ENCODE measurements at places on chromosomes 4 and X. TPM values are rescaled to one million over a fixed set of nuclear protein-coding genes. Genes with fewer than 3 reads are reported as not detected.

The CHRNA9 gene
- total RNA-seq = 0.97 TPM

The HTR2C gene
- total RNA-seq = not detected

The NSG1 gene
- total RNA-seq = 0.86 TPM

The NUDT11 gene
- 12.4 TPM for total RNA-seq

The ADGRG2 gene
- not detected for total RNA-seq

The DLG3 gene
- total RNA-seq = 1.9 TPM

The PRRG3 gene
- total RNA-seq = not detected

The CBR4 gene
- total RNA-seq = 10.4 TPM

The RIBC1 gene
- total RNA-seq = 0.32 TPM

- peak; percentile 55 for DNase-seq
- peaks cover 15% of the 10 kb centered on the region for H3K4me1 ChIP-seq
- no peaks in the 10 kb centered on the region for H3K27me3 ChIP-seq
- no peak overlapping the region for H3K27ac ChIP-seq
- no peak overlapping the region for H3K4me3 ChIP-seq
Observed at GRCh38 chrX:147917700-147918695, 6.3 kb downstream of the FMR1 start.

DNA sequence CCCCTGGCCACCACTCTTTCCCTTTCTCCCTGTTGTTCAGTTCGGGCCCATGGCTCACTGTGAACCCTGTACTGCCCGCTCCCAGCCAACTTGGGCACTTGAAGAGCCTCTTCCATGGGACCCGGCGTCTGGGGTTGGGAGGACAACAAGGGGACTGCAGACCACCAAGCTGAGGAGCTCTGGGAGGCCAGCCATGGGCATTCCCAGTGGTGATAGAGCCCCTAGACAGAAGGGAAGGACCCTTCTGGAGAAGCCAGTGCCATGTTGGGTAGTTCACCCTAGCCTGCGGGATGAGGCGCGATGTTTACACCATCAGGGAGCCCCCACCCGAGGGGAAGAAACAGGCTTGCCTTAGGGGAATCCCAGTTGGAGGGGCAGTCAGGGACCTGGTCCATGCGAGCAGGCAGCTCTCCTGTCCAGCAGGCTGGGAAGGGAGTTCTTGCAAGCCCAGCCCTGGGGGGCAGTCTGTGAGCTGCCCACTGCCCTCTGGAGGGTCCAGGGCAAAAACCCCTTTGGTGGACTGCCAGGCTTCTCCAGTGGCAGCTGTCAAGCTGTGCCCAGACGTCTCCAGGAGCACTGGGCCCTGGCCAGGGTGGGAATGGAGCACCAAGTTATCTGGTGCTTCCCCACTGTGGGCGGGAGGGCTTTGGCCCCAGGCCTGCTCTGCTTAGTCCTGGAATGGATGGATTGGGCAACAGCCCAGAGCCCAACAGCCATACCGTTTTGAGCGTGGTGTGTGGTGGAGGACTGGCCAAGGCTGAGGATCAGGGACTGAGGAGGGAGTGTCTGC, 23.7 kb upstream of the UBA1 start:
- H3K27ac ChIP-seq = no peak overlapping the region
- no peaks in the 10 kb centered on the region for H3K36me3 ChIP-seq
- no peak overlapping the region for H3K4me3 ChIP-seq
- DNase-seq = peak; percentile 53
- no peaks in the 10 kb centered on the region for H3K27me3 ChIP-seq

- DNase-seq = peak; percentile 18
- H3K4me3 ChIP-seq = no peak overlapping the region
- H3K36me3 ChIP-seq = no peaks in the 10 kb centered on the region
- H3K4me1 ChIP-seq = peaks cover 21% of the 10 kb centered on the region
Observed at GRCh38 chr4:142567199-142567598, 278.9 kb downstream of the INPP4B start.

DNA sequence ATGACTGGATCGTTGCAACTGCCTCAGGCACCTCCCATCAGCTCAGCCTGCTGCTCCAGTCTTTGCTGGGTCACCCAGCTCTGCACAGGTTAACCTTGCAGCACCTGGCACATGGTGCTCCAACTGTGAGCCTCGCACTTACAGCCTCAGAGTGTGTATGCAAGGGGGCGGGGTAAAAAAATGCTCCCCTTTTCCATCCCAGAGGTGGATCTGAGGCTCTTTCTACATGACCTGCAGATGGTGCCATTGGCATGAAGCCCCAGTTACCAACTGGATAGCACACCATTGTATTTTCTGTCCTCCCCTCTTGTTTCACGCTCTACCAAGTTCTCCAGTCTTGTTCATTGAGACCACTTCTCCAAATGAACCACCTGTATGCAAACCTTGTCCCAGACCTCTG, 46.2 kb upstream of the TRPC3 start:
- 0 out of 2 replicates have a peak, but pooled peaks cover 3% of the 10 kb centered on the region for H3K27me3 ChIP-seq
- no peaks in the 10 kb centered on the region for H3K36me3 ChIP-seq

GRCh38 chrX:152937236-152937635, 39.4 kb downstream of the ZNF185 start:
- H3K4me3 ChIP-seq = no peak overlapping the region
- DNase-seq = no peak
- H3K27ac ChIP-seq = no peak overlapping the region
- H3K27me3 ChIP-seq = no peaks in the 10 kb centered on the region
- H3K4me1 ChIP-seq = no peaks in the 10 kb centered on the region

GRCh38 chr4:42331914-42332368, 65.3 kb upstream of the SHISA3 start:
- H3K36me3 ChIP-seq = no peaks in the 10 kb centered on the region
- H3K27ac ChIP-seq = no peak overlapping the region
- peak; percentile 1 for DNase-seq
- no peaks in the 10 kb centered on the region for H3K27me3 ChIP-seq
- H3K4me3 ChIP-seq = no peak overlapping the region
- no peaks in the 10 kb centered on the region for H3K4me1 ChIP-seq

GRCh38 chr4:168856312-168856711, 153.7 kb downstream of the CBR4 start:
- H3K4me3 ChIP-seq = no peak overlapping the region
- no peaks in the 10 kb centered on the region for H3K27me3 ChIP-seq
- peak overlapping the region; percentile 24 for H3K27ac ChIP-seq
- peak; percentile 77 for DNase-seq
- H3K36me3 ChIP-seq = no peaks in the 10 kb centered on the region
- H3K4me1 ChIP-seq = peaks cover 29% of the 10 kb centered on the region

DNA sequence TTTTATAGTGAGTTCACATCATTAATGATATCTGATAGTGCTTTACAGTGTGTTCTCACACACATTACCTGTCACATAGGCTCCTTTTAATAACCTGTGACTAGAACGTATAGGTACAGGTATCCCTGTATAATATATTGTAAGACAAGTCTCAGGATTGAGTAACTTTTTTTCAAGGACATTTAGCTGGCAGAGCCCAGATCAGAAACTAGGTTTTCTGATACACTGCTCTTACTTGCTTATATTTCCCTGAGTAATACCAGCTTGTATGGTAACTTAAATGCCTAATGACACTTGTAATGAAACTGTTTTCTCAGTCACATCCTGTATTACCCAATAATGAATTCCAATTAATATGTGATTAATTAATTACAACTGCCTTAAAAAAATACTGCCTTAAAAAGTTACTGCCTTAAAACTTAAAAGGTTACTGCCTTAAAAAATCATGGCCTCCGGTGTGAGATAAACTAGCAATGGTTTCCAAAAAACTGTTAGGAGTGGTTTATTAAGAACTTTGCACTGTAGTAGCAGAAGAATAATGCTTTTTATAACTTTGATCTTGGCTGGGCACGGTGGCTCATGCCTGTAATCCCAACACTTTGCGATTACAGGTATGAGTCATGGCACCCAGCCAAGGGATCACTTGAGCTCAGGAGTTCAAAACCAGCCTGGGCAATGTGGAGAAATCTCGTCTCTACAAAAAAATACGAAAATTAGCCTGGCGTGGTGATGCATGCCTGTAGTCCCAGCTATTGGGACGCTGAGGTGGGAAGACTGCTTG, 11.9 kb downstream of the COPS4 start:
- H3K4me1 ChIP-seq = peaks cover 16% of the 10 kb centered on the region
- peak; percentile 7 for DNase-seq
- H3K27me3 ChIP-seq = no peaks in the 10 kb centered on the region
- no peak overlapping the region for H3K27ac ChIP-seq

DNA sequence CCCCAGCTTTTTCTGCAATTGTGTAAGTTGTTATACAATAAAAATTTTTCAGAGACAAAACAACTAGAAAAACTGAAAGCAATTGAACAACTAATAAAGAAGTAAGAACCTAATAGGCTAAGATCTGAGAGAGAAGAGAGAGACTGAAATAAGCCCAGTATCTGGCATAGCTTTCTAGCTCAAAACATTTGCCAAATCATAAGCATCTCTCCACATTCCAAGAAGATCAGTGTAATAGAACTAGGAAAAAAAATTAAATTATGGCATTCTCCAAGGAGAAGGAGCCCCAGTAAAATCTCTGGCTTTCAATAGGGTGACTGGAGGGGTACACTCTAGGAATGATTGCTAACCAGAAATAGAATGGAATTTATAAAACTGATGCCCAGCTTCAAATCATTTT, 19.0 kb upstream of the PPP3CA start:
- peaks cover 25% of the 10 kb centered on the region for H3K4me1 ChIP-seq
- peak overlapping the region; percentile 75 for H3K27ac ChIP-seq
- peak; percentile 38 for DNase-seq
- H3K27me3 ChIP-seq = no peaks in the 10 kb centered on the region
- H3K36me3 ChIP-seq = no peaks in the 10 kb centered on the region

GRCh38 chr4:154574311-154574710, 11.5 kb downstream of the FGB start:
- DNase-seq = no peak
- H3K4me1 ChIP-seq = no peaks in the 10 kb centered on the region
- no peak overlapping the region for H3K4me3 ChIP-seq
- H3K27ac ChIP-seq = no peak overlapping the region
- H3K36me3 ChIP-seq = no peaks in the 10 kb centered on the region
- H3K27me3 ChIP-seq = peaks cover 6% of the 10 kb centered on the region

DNA sequence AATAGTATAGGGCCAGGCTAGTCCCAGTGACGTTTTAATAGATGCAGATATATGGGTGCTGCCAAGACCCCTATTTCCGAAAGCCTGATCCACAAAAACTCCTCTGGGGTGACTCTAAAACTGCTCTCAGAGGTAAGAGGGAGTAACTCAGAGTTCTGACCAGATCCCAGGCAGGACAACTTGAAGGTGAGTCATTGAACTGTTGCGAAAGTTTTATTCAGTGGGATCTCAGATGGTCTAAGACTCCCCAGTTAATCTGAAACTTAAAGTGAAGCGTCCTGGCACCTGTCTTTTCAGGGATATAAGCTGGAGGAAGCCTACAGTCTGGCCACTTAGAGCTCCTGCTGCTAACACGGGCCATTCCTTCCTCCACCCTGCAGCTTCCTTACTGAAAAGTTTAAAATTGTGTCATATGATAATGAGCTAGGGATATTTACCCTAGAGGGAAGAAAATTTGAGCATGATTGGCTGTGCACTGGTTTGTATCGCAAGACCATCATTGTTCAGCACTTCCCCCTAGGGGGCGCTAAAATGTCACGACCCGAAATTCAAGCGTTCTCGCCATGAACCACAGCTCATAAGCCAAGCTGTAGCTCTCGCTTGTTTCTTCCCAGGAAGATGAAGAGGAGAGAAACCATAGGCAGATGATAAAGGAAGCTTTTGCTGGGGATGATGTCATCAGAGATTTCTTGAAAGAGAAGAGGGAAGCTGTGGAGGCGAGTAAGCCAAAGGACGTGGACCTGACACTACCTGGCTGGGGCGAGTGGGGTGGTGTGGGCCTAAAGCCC, 19.5 kb downstream of the UTP14A start:
- DNase-seq = peak; percentile 76
- 0 out of 2 replicates have a peak, but pooled peaks cover 4% of the 10 kb centered on the region for H3K36me3 ChIP-seq
- peak overlapping the region; percentile 51 for H3K27ac ChIP-seq
- no peak overlapping the region for H3K4me3 ChIP-seq
- H3K27me3 ChIP-seq = no peaks in the 10 kb centered on the region

DNA sequence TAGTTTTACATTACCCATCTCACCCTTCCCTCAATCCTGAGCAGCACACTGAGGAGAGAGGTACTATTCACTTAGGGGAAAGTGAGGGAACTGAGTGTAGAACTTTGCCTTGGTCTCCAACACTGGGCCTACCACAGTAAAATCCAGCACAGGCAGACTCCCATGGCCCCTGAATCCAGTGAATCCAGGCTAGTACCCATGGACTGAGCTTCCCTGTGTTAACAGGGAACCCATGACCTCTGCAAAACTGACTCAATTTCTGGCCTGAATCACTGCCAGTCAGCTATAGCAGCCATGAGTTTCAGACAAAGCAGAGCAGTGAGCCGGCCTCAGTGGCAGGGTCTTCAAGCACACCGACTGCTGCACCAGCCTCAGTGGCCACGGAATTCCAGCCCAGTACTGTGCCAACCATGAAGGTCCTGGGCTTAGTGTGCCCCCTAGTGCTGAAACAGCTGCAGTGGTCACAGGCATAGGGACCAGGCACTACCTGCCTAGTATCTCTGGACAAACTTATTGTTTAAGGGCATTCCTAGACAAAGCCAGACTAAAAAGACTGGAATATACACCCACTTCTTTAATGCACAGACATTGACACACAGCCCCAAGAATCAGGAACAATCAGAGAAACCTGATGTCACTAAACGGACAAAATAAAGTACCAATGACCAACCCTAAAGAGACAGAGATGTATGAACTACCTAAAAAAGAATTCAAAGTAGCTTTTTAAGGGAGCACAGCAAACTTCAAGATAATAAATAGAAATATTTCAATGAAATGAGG, 127.4 kb upstream of the RPL34 start:
- H3K4me1 ChIP-seq = no peaks in the 10 kb centered on the region
- DNase-seq = peak; percentile 23

DNA sequence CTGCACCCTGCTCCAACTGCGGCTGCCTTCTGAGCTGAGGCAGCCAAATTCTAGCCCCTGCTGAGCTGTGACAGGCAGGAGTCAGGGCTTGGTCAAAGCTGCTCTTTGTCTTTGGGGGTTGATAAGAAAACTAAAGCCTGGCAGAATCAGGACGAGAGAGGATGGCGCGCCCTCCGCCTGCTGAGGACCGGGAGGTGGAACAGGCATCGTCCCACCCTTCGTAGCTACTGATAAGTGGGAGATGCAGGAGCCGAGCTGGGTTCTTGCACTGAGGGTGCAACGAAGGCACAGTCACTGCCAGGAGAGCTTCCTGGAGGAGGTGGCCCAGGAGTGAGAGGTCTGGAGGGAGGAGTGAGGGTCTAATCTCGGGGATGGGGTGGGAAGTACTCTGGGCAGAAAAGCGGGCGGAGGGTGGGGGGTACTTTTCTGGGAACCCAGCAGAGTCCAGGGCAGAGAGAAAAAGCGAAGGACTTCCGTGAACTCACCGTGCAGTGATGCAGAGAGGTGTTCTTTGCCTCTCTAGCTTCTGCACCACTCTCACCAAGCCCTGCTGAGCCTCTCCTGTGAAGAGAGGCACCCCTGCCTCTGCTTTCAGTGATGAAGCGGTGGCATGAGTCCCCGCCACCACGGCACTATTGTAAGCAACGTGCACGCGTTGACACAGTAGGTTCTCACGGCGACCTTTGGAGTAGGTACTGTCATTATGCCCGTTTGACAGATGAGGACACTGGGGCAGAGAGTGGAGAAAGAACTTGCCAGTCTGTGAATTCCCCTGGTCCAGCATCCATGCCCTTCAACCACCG, 107.8 kb downstream of the SORCS2 start:
- no peaks in the 10 kb centered on the region for H3K36me3 ChIP-seq
- H3K4me1 ChIP-seq = no peaks in the 10 kb centered on the region
- no peak for DNase-seq
- no peak overlapping the region for H3K4me3 ChIP-seq

All from GM23248 (cell line).